ENCODE measurements at places on chromosomes 12 and 14. TPM values are rescaled to one million over a fixed set of nuclear protein-coding genes. Genes with fewer than 3 reads are reported as not detected.

GRCh38 chr12:48119078-48119833 is at the start of gene PFKM:
Gene PFKM (plus strand): TSS chr12:48119364. CDS start chr12:48122775, 3,411 bp downstream.
- peak within 1 kb of the TSS; percentile 72 for H3K4me3 ChIP-seq
- H3K36me3 ChIP-seq, result no peaks in the 10 kb centered on the region
- no peaks in the 10 kb centered on the region for H3K27me3 ChIP-seq
- peak; percentile 67 for DNase-seq
- H3K4me1 ChIP-seq, result no peaks in the 10 kb centered on the region

GRCh38 chr14:24297190-24297964 is 2.2 kb downstream of the DHRS1 start:
- H3K27me3 ChIP-seq, result no peaks in the 10 kb centered on the region
- no peak overlapping the region for H3K27ac ChIP-seq
- H3K36me3 ChIP-seq, result peaks cover 61% of the 10 kb centered on the region

GRCh38 chr12:119283310-119283709 is 51.2 kb upstream of the CCDC60 start:
- H3K27ac ChIP-seq, result no peak overlapping the region
- H3K4me1 ChIP-seq, result no peaks in the 10 kb centered on the region
- H3K27me3 ChIP-seq, result no peaks in the 10 kb centered on the region
- H3K36me3 ChIP-seq, result no peaks in the 10 kb centered on the region

Gene USP30
- 8.8 TPM for total RNA-seq

Gene GLIPR1L1
- total RNA-seq, result not detected

All from heart right ventricle (tissue), 16 donors.